Vagina (tissue), 2 donors: ENCODE measurements at places on chromosomes 16 and 17. TPM values are rescaled to one million over a fixed set of nuclear protein-coding genes. Genes with fewer than 3 reads are reported as not detected.
A peak's percentile ranks its signal among the peaks of the same experiment; 100 is the strongest.

DNA sequence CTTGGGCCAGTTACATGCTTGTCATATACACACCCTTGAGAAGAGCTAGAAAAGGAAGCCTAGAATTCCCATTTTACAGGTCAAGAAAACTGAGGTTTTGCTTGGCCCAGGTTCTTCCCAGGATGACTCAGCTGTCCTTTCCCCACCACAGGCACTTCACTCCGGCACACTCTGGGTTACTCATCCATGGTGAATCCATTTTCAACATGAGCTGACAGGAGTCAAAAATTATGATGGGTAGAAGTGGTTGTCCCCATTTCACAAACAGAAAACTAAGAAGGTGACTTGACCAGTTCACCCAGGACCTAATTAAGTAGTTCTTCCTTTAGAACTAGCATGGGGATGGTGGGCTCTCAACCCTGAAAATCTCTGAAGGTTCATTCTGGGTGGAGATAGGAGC, 67.2 kb downstream of the USP22 start:
- DNase-seq: no peak
- H3K4me3 ChIP-seq: no peak overlapping the region
- H3K27ac ChIP-seq: no peak overlapping the region
- H3K27me3 ChIP-seq: no peaks in the 10 kb centered on the region
- H3K4me1 ChIP-seq: no peaks in the 10 kb centered on the region

GRCh38 chr17:75518201-75518600, 1.9 kb downstream of the TSEN54 start:
- no peak overlapping the region for H3K27ac ChIP-seq
- no peak for DNase-seq
- H3K36me3 ChIP-seq: no peaks in the 10 kb centered on the region
- H3K4me3 ChIP-seq: no peak overlapping the region
- peaks cover 33% of the 10 kb centered on the region for H3K4me1 ChIP-seq
- no peaks in the 10 kb centered on the region for H3K27me3 ChIP-seq

DNA sequence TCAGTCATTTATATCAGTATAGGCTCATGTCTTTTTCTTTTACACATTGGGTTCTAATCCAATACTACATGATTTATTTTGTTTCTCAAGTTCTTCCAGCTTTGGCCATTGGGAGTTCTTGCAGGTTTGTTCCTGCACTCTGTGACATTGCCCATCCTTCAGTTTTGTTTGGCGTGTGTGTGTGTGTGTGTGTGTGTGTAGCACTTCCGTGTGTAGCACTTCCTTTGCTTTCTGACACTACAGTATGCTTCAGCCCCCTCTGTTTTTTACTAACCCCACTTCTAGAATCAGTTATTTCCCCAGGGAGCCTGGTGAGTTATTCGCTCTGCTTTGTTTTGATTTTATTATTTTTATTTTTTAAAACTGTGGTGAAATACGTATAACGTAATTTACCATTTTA, 75.6 kb upstream of the LGALS9 start:
- no peak for DNase-seq
- H3K36me3 ChIP-seq: no peaks in the 10 kb centered on the region
- no peak overlapping the region for H3K4me3 ChIP-seq
- H3K27ac ChIP-seq: no peak overlapping the region

- H3K27ac ChIP-seq: no peak overlapping the region
- DNase-seq: no peak
- no peaks in the 10 kb centered on the region for H3K36me3 ChIP-seq
- peaks cover 25% of the 10 kb centered on the region for H3K4me1 ChIP-seq
- no peaks in the 10 kb centered on the region for H3K27me3 ChIP-seq
- no peak overlapping the region for H3K4me3 ChIP-seq
These were observed 2.7 kb downstream of the TOM1L1 start for GRCh38 chr17:54903375-54903774.

GRCh38 chr17:78414178-78415162, 36.0 kb downstream of the PGS1 start:
- peaks cover 49% of the 10 kb centered on the region for H3K4me1 ChIP-seq
- no peak overlapping the region for H3K4me3 ChIP-seq
- H3K27ac ChIP-seq: no peak overlapping the region
- no peaks in the 10 kb centered on the region for H3K27me3 ChIP-seq

GRCh38 chr16:72013888-72014581, 5.5 kb downstream of the DHODH start:
- H3K4me3 ChIP-seq: no peak overlapping the region
- DNase-seq: no peak
- H3K4me1 ChIP-seq: peaks cover 15% of the 10 kb centered on the region
- H3K27me3 ChIP-seq: no peaks in the 10 kb centered on the region

DNA sequence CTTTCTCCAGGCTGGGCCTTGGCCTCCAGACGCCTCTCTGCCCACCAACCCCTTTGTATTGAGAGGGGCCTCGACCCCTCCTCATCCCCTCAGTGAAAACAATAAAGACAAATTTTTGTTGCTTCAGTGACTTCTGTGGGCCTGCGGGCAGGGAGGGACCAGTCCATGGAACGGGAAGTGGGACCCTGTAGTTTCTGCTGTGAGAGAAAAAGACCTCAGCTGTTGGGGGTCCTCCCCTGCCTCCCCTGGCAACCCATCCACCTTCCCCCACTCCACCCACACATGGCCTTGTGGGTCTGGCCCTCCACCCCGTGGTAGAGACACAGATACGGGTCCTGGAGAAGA, 3.5 kb downstream of the PPY start:
- H3K4me3 ChIP-seq: no peak overlapping the region
- no peak overlapping the region for H3K27ac ChIP-seq
- peaks cover 11% of the 10 kb centered on the region for H3K4me1 ChIP-seq
- no peak for DNase-seq
- no peaks in the 10 kb centered on the region for H3K36me3 ChIP-seq
- no peaks in the 10 kb centered on the region for H3K27me3 ChIP-seq

DNA sequence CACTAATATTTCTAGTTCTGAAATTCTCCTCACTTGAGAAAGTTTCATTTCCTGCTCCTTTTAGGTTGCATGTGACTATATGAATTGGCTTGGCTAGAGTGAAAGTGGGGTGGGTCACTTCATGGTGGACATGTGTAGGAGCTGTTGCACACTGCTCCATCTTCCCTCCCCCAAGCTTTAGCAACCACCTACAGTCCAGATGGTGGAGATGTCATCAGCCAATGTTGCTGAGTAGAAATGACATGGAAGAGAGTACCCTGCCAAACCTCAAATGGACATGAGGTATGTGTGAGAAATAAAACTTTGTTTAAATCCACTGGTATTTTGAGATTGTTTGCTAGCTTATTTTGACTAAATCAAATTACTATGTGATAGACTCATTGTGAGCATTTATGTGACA, 281.5 kb downstream of the CA10 start:
- H3K4me3 ChIP-seq: no peak overlapping the region
- no peak for DNase-seq
- no peaks in the 10 kb centered on the region for H3K36me3 ChIP-seq
- no peaks in the 10 kb centered on the region for H3K27me3 ChIP-seq
- H3K4me1 ChIP-seq: no peaks in the 10 kb centered on the region
- no peak overlapping the region for H3K27ac ChIP-seq

DNA sequence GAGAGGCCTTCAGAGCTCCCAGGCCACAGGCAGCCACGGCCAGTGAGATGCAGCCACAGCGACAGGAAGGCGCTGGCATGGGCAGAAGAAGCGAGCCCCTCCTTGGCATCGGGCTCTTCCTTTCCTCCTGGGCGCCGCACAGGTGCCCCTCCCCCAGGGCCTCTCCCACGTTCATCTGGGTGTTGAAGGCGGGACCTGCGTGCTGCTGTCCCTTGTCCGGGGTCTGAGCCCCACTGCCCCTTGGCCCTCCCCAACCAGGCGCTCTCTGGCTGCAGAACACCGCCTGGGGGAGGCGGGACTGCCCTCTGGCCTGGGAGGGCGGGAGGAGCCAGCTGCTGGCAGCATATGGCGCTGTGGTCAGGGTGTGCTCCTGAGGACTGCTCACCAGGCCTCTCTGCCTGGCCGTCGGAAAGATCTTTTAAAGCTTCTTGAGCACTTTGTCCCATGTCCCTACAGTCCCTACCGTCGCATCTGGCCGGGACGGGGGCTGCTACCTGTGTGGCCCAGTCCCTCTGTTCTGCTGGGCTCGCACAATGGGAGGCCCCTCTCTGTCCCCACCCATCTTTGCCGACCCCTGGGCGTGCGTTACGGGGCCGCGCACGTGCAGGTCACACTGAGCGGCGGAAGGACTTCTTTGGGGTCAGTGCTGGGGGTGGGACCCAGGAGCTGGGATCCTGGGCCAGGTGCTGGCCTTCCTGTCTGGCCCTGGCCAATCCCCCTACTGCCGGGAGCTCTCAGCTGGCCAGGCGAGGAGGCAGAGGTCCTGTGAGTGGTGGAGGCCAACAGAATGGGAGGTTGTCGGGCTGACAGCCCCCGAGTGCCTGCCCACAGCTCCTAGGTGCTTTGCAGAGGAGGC, 1.7 kb downstream of the SLC25A10 start:
- H3K4me1 ChIP-seq: peaks cover 37% of the 10 kb centered on the region
- no peak for DNase-seq
- no peak overlapping the region for H3K27ac ChIP-seq
- no peaks in the 10 kb centered on the region for H3K36me3 ChIP-seq
- H3K27me3 ChIP-seq: no peaks in the 10 kb centered on the region
- H3K4me3 ChIP-seq: no peak overlapping the region

Gene CHCT1
- not detected for total RNA-seq

Gene PSME3
- 70.0 TPM for total RNA-seq

Gene ZNF205
- 14.2 TPM for total RNA-seq

GRCh38 chr17:49887744-49888360, 40.0 kb upstream of the TAC4 start:
- no peaks in the 10 kb centered on the region for H3K27me3 ChIP-seq
- no peak overlapping the region for H3K27ac ChIP-seq

- H3K36me3 ChIP-seq: no peaks in the 10 kb centered on the region
- H3K27me3 ChIP-seq: no peaks in the 10 kb centered on the region
- no peak for DNase-seq
- no peaks in the 10 kb centered on the region for H3K4me1 ChIP-seq
These were observed 27.2 kb upstream of the TOB1 start for GRCh38 chr17:50893183-50893993.

DNA sequence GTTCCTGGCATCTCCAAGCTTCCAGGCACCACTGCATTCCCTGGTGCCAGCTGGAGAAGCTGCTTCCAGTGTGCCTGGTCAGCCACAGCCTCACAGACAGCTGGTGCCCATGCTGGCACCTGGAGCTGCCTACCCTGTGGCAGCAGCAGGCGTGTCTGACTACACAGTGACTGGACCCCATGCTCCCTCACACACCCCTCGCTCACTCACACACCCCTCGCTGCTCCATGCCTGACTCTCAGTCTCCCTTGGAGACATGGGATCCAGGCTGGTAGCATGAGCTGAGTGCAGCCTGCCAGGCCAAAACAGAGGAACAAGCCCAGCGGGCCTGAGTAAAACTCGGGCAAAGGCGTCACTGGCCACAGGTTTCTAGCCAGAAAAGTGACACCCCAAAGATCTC, 59.1 kb upstream of the SMIM36 start:
- no peak overlapping the region for H3K27ac ChIP-seq
- H3K36me3 ChIP-seq: no peaks in the 10 kb centered on the region
- no peak overlapping the region for H3K4me3 ChIP-seq
- H3K4me1 ChIP-seq: peaks cover 7% of the 10 kb centered on the region
- H3K27me3 ChIP-seq: no peaks in the 10 kb centered on the region

Gene KRTAP3-2
- not detected for total RNA-seq

Gene RAD51C
- total RNA-seq: 8.3 TPM

- H3K36me3 ChIP-seq: no peaks in the 10 kb centered on the region
- no peaks in the 10 kb centered on the region for H3K27me3 ChIP-seq
- H3K4me3 ChIP-seq: no peak overlapping the region
- H3K27ac ChIP-seq: no peak overlapping the region
These were observed 12.8 kb upstream of the NGFR start for GRCh38 chr17:49482144-49482817.

Gene HSD3B7
- 14.5 TPM for total RNA-seq

Gene LYRM9
- 4.2 TPM for total RNA-seq

DNA sequence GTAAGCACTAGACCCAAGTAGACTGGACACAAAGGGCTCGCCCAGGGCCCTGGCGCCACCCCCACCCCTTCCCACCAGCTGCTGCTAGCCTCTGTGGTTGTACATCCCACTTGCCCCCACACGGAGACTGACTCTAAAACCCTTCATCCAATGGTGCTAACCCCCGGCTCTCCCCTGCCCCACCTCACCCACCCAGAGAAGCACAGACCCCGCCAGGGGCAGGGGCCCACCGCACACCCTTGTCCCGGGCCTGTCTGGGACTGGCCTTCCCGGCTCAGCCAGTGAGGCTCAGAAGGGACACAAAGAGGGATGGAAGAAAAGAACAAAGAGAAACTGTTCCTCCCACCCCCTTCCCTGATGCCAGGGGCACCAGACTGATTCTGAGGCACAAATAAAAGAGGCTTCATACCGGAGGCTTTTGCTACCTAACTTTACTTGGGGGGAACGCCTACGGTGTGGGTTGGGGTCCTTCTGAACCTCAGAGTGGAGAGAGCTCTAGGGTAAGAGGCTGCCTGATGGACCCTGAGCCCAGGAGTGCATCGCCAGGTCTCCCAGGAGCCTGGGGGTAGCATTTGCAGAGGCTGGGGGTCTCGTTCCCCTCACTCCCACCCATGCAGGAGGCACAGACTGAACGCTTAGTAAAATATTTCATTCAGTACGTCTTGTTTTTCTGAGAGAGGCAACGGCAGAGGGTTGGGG, 8.2 kb downstream of the CORO6 start:
- no peak overlapping the region for H3K27ac ChIP-seq
- DNase-seq: peak; percentile 87
- peaks cover 54% of the 10 kb centered on the region for H3K4me1 ChIP-seq
- no peak overlapping the region for H3K4me3 ChIP-seq
- no peaks in the 10 kb centered on the region for H3K36me3 ChIP-seq

Gene CCDC200
- not detected for total RNA-seq

Gene SCARF1
- total RNA-seq: 26.3 TPM

Gene SLC5A10
- not detected for total RNA-seq

DNA sequence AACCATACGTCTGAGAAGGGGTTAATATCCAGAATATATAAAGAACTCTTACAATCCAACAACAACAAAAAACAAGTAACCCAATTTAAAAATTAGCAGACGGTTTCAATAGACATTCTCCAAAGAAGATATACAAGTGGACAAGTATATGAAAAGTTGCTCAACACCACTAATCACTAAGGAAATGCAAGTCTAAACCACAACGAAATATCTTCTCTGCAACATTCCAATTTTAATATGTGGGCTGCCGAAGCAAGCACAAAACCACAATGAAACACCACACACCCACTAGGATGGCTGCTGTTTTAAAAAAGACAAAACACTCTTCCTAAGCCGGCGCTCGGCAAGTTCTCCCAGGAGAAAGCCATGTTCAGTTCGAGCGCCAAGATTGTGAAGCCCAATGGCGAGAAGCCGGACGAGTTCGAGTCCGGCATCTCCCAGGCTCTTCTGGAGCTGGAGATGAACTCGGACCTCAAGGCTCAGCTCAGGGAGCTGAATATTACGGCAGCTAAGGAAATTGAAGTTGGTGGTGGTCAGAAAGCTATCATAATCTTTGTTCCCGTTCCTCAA, 5.9 kb upstream of the SLC13A2 start:
- no peak for DNase-seq
- H3K27ac ChIP-seq: no peak overlapping the region
- no peak overlapping the region for H3K4me3 ChIP-seq
- no peaks in the 10 kb centered on the region for H3K4me1 ChIP-seq

Gene BCO1
- not detected for total RNA-seq

Gene OTOP3
- total RNA-seq: 0.74 TPM
